NCI-H748 treated with DMSO at 0.1 percent for 48 hours (cell line): ENCODE measurements at places on chromosomes 6 and 20.

DNA sequence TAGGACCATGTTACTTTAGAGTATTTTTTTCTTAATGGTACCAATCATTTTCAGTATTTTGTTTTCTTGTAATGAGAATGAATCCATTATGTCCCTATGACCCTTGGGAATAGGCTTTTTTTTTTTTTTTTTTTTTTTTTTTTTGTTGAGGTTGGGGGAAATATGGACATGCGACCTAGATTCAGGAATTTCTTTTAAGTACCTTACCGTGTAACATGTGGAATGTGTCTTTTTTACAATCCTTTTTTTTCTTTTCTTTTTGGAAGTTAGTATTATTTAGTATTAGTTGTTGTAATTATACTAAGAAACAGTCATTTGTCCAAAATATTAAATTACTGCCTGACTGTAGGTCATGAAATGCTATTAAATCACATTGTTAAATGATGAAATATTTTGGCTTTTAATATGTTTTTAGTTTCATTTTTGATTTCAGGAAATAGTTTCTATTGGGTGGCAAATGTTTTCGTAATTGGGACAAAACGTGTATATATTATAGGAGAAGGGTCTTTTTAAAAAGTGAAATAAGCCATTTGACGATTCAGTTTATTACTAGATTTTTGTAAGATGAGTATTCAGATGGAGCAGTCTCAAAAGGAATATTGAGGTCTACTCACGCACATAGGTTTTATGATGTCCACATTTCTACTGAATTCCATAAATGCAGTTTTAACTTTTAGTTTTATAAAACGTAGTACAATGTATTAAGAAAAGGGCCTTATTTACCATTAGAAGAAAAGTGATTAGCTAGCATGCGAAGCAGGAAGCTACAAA, 4.9 kb downstream of the ARID1B start:
- DNase-seq, result no peak

DNA sequence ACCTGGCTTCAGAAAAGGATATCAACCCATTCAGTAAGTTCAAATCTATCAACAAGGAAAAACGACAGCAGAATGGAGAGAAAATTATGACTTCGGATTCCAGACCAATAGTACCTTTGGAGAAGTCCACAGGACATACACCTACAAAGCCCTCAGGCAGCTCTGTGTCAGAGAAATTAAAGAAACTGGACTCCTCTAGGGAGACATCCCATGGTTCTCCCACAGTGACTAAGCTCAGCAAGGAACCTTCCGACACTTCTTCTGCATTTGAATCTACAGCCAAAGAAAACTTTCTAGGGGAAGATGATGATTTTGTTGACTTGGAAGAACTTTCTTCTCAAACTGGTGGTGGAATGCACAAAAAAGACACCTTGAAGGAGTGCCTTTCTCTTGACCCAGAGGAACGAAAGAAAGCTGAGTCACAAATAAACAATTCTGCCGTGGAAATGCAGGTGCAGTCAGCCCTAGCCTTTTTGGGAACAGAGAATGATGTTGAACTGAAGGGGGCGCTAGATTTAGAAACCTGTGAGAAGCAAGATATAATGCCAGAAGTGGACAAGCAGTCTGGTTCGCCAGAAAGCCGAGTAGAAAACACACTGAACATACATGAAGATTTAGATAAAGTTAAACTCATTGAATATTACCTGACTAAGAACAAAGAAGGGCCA, 67.4 kb upstream of the HINT3 start:
- no peak for DNase-seq

DNA sequence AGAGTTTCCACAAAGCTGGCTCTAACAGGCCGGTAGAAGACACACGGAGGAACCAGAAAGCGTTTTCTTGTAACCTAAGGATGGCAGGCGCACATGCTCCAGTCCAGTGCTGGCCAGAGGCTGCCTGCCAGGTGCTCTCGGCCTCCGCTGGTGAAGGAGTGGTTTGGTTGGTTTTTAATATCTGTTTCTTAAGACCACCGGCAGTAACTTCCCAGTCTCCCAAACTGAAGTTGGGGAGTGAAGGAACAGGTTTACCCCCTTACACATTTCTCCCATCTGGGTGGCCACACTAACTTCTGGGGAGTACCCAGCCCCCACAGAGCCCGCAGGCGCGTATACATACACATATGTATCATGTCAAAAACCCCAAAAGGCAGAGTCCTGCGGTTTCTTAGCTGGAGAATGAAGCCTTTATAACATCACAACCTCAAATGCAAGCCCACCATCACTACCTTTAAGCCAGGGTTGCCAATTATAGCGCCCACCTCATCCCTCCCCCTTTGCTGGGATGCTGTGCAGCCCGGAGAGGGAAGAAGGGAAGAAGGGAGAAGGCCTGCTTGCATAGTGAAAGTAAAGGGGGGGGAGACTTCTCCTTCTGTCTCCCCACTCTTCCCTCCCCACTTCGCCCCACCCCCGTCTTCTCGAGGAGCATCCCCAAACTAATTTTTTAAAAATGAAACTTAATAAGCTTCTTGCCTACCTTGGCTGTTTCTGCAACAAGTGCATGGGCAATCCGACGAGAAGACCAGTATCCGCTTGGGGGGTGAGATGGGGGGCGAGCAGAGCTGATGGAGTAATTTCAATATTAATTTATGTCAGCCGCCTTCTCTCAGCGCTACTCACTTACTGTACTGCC, 1.0 kb downstream of the TRERF1 start:
- no peak for DNase-seq

- no peak for DNase-seq
Measured at GRCh38 chr20:31440012-31440659, at the start of gene DEFB123. Gene DEFB123, plus strand, starts transcription at chr20:31440632. Its CDS starts 67 bp downstream, at chr20:31440699.

DNA sequence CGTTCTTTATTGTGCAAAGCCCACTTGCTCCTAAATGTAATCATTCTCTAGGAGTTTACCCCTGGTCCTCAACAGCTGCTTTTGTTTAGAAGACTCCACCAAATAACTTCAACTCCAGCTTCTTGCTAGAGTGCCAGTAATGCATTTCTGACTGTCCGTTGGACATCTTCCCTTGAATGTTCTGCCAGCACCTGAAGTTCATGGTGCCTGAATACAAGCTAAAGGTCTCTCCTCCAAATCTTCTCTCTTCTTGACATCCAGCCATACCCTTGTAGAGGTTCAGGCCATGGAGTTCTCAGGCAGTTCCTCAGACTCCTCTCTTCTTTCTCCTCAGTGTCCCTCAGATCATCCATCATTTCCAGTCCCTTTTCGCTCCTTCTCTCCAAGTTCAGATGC, 21.7 kb downstream of the PHACTR2 start:
- DNase-seq, result no peak

- DNase-seq, result peak; percentile 51
Measured at GRCh38 chr6:81589465-81590313, 162.8 kb downstream of the TENT5A start.

GRCh38 chr6:3386374-3386857, 70.4 kb downstream of the SLC22A23 start:
- no peak for DNase-seq

DNA sequence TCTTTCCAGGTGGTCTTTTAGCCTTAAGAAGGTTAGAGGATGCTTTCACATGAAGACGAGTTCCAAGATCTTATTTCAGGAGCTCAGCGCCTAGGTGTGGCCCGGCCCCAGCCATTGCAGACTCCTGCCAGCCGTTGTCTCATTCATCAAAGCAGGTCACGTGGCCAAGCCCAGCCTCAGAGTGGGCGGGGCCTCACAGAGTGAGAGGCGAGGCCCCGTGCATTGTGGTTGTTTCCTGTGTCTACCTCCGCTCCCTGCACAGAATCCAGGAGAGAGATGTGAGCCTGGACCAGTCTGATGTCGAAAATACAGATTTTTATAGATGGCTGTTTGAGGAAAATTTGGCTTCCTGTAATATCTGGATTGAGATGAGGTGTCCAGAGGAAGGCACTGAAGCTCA, 49.2 kb upstream of the CST5 start:
- peak; percentile 5 for DNase-seq

- no peak for DNase-seq
Measured at GRCh38 chr6:116326181-116326671, 44.5 kb upstream of the DSE start.

GRCh38 chr6:82068721-82069120, 178.8 kb downstream of the IBTK start:
- no peak for DNase-seq

GRCh38 chr6:80402266-80402665, 295.8 kb downstream of the BCKDHB start:
- no peak for DNase-seq

GRCh38 chr20:11271319-11271718, 597.5 kb upstream of the JAG1 start:
- no peak for DNase-seq

DNA sequence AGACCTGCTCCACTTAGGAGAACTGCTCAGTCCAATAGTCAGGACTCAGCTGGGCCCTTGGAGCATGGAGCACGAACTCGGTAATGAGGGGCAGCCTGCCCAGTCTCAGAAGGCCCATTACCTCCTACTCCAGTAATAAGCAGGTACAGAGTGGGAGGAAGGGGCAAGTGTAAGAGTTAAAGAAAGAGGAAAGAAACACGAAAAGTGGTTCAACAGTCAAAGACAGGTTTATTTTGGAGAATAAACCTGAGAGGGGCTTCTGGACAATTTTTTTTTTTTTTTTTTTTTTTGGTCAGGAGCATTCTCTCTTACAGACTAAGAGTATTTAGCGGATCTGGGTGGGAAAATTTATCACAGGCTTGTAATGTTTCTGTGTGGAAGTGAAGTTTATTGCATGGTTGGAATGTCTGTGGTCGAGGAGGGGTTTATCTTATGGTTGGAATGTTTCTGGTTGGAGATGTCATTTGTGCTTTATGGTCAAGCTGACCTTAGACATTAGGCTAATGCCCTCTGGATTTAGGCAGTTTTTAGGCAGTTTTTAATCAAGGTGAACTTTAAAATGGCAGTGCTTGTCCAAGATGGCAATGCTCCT, 340.1 kb downstream of the BCKDHB start:
- DNase-seq, result no peak

GRCh38 chr6:125294036-125294435, 7.7 kb downstream of the HDDC2 start:
- DNase-seq, result no peak

GRCh38 chr20:48723308-48724264, 104.2 kb downstream of the PREX1 start:
- DNase-seq, result no peak

DNA sequence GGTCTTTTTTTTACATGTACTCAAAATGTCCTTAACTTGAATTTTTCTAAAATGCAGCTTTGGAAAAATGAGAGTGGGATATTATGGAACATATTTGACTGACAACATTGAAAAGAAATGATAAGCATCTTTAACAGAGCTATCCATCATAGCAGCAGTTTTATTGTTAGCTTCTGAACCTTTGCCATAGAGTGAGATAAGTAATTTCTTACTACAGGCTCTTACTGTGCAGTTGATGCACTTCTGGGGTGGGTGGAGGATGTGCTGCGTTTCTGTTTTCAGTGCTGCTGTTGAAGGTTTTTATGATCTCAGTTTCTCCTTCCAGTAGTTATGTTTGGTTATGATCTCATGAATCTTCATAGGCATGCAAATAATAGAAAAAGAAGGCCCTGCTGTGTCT, 267.0 kb downstream of the TMEM242 start:
- no peak for DNase-seq

GRCh38 chr20:53873230-53873604, 197.2 kb downstream of the BCAS1 start:
- DNase-seq, result no peak

- peak; percentile 54 for DNase-seq
Measured at GRCh38 chr6:85678026-85678601, 35.4 kb upstream of the SYNCRIP start.

DNA sequence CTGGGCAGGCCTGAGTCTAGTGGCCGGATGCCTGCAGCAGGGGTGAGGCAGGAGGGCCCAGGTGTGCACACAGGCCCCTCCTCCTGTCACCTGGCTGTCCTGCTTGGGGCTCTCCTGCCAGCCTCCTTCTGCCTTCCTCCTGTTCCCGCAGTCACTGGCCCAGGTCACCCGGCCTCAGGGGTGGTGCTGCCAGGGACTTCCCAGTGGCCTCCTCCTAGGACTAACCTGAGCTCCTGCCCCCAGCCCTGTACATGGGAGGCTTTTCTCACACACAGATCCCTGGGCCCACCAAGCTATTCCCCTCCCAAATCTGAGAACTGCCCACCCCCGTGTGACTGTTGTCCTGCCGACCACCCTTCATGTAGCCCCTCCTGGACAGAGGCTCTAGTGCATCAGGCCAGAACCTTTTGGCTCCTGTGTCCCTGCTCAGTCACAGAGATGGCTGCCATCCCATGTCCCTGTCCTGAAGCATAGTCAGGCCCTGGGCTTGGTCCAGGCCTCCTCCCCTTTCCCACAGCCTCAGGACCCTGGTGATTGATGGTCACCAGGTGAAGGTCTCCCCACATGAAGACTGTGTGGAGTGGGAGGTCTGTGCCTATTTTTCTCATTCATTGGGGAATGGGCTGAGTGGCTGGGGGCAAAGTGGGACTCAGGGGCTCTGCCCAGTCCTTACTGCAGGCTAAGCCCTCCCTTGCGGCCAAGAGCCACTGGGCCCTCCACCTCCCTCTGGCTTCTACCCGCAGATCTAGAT, 1.1 kb upstream of the ULBP1 start:
- DNase-seq, result no peak

GRCh38 chr20:17646961-17647301, 35.1 kb downstream of the RRBP1 start:
- DNase-seq, result no peak

DNA sequence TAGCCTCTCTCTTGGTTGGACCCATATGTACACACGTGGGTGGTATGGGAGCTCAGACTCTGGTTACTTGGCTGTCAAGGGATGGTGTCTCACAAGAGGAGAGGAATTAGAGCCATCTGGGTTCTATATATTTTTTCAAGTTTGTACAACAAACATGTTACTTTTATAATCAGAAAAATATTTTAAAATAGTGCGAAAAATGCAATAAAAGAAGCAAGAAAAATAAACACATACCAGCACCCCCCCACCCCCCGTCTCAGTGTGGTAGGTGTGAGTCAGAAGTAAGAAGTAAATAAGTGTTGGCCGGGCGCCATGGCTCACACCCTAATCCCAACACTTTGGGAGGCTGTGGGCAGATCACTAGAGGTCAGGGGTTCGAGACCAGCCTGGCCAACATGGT, 2.1 kb upstream of the TIAM2 start:
- no peak for DNase-seq

DNA sequence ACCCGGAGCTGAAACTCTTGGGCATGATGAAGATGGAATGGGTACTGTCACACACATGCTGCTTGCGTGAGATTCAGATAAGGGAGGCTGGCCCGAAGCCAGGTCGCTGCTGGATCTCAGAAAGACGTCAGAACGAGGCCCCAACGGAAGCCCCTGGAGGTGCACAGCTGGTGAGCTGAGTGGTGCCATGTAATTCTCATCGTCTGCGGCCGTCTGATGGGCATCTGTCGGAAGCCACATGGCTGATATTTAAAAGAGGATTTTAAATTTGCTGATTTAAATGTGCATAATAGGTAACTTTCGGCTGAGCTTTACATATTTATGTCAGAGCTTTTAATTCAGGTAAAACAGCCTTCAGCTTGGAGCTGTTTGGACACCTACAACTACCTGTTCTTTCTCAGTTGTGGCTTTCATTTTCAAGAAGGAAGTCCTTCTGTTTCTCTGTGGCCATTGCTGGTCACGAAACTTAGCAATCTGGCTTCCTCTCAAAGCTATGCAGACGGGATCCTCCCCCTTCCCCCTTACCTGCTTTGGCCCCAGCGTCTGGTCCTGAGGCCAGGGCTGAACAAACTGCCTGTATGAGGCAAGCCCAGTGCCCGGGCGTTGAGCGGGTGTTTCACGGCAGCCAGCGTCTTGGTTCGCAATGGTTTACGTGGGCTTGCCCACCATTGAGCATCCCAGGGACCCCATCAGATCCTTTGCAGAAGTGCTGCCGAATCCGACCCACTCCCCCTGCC, 9.2 kb downstream of the SLCO4A1 start:
- DNase-seq, result no peak

- no peak for DNase-seq
Measured at GRCh38 chr6:2693231-2693630, 57.5 kb downstream of the MYLK4 start.

- DNase-seq, result no peak
Measured at GRCh38 chr20:52926505-52926904, 45.7 kb upstream of the TSHZ2 start.
